Stimulated activated CD8-positive, alpha-beta memory T cell treated with anti-CD3 and anti-CD28 coated beads, Interleukin-7, amount 100 ng/mL, for 1 hour (primary cell): ENCODE measurements at places on chromosomes 16 and 17.

DNA sequence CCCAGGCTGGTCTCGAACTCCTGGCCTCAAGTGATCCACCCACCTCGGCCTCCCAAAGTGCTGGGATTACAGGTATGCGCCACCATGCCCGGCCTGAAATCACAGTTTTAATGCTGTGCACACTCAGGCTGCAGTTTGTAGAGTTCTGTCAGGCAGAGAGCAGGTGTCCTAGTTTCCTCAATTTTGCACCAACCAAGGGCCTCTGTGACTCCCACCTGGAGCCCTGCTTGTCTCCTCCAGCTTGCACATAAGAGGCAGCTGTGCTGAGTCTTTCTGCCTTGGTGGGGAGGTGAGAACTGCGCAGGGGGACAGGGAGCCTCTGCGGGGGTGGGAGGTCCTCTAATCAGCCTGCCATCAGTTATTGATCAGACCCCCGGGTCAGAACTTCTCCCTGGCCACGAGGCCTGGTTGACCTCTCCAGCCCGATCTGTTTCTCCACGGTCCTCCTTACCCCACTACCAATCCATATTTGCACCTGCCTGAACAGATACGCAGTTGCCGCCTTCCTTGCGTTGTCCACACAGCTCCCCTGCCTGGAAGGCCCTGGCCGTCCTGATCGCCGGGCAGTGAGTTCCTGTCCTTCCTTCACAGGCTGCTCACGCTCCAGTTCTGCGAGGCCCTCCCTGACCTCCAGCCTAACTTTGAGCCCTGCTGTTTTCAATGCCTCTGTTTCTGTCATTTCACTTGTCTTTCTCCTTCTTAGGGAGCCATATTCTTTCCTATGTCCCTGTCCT, 48.1 kb upstream of the SIAH1 start:
- DNase-seq, result no peak

GRCh38 chr17:74369221-74369620, 1.9 kb downstream of the GPR142 start:
- peak; percentile 31 for DNase-seq

DNA sequence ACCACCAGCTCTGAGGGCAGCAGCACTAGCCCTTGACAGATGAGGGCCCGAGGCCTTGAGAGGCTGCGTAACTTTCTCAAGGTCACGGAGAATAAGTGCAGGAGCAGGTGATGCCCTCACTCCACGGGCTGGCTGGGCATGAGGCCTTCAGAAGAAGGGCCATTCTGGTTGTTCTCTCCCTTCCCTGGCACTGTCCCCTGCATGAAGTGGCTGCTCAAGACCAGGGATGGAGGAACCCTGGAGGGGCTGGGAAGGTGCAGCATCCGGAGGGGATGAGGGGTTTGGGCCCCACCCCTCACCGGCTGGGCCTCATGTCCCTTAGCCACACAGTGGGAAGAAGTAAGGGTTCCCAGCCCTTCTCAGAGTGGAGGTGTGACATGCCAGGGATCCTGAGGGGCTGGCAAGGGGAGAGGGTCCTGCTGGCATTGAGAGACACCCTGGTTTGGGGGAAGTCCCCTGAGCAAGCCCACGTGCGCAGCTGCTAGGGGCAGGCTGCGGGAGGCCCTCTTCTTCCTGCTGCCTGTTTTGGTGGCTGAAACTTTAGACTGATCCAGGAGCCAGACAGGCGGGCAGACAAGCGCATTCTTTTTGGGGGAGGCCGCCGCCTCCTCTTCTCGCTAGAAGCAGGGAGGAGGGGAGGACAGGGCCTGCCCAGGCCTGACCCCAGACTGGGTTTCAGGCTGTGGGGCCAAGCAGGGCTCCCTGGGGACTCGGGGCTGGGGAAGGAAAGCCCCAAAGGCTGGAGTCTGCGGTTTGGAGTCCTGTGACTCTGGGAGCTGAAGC, 74.0 kb downstream of the N4BP1 start:
- DNase-seq, result no peak

DNA sequence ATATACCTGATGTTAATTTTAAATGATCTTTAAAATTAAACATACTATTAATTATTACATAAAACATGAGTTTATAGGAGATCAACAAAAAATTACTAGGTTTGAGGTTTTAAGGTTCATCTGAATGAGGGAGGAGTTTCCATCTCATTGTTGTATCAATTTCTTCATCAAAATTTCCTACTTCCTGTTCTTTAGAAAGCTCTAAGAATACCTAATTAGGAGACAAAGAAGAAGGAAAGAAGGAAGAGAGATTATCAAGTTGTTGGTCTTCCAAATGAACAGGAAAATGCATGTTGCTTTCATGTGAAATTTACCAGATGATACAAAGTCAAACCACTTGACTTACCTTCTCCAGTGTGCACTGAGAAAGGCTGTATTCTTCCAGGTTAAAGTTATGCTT, 18.1 kb upstream of the ABCA9 start:
- no peak for DNase-seq

DNA sequence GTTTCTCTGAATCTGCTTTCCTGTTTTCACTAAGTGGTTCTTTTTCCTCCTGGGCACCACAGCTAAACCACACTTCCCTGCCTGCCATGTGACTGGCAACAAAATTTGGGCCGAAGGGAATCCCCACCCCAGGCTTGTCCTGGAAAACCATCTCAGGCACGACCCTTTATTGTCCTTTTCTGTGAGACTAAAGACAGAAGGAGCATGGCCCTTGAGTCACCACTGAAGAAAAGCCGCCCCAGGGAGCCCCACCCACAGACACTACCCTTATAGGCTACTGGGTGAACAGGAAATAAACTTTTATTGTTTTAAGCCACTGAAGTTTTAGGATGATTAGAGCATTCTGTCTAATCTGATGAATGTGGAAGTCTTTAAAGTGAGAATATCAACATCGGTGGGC, 88.6 kb upstream of the BRD7 start:
- no peak for DNase-seq

DNA sequence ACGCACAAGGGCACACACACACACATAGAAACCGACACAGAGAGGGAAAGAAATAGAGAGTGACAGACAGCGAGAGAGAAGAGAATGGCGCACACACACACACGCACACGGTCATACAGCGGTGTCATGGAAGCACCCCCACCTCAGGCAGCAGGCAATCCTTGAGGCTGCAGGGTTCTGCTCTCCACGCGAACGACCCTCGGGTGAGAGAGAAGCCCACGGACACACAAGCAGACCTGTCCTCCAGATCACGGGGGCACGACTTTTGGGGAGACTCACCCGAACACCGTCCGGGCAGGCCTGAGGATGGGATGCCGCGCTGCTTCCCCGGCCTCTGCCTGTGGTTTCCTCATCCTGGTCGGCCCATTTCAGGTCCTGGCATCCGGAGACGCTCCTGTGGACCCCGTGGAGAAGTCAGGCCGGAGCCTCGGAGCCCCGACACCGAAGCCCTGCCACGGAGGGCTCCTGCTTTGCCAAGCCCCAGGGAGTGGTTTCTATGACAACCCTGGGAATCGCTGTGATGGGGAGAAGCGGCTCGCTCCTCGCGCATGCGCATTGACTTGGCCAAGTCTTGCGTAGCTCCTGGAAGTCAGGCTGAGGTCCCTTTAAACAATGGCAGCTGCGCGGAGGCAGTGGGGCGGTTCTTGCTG, 118.2 kb upstream of the KCNJ18 start:
- no peak for DNase-seq

DNA sequence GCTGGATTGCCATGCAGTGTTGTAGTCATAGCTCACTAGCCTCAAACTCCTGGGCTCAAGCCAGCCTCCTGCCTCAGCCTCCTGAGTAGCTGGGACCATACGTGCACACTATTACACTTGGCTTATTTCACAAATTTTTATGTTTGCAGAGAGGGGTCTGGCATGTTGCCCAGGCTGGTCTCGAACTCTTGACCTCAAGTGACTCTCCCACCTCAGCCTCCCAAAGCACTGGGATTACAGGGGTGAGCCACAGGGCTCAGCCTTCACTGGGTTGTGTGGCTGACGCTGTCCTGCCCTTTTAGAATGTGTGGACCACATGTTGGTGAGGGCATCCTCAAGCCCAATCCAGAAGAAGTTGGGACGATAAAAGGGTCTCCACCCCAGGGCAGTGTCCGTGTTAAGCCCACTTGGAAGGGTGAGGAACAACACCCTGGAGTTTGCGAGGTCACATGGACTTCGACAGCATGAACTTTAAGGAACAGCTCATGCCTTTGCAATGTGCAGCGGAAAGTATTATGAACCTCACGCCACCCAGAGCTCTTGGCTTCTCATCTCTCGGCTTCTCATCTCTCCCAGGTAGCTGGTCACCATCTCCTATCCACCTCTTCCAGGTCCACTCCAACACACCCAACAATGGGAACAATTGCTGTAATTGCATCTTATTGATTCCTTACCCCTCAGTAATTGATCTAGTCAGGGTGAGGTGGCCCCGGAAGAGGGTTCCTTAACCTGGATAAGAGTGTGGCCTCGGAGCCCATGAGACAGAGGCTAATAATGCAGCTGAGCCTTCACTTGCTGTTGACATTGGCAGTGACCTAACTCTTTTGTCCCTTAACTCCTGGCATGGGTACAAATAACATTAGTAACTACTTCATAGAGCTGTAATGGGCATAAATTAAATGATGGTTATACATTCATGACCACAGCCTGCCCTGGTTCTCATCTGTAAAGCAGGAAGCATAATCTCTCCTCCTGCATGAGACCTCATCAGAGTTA, 6.7 kb downstream of the FOXL1 start:
- DNase-seq, result no peak

GRCh38 chr17:8421571-8421970, 14.1 kb upstream of the NDEL1 start:
- no peak for DNase-seq

GRCh38 chr16:30761427-30761927, 385 bp downstream of the CFAP119 start:
- no peak for DNase-seq

GRCh38 chr17:63041722-63042121, 75.7 kb downstream of the TANC2 start:
- DNase-seq, result no peak
